Stimulated activated CD4-positive, alpha-beta T cell treated with anti-CD3 and anti-CD28 coated beads, Interleukin-15, amount 100 ng/mL, for 24 hours (primary cell): ENCODE measurements at places on chromosomes 5 and 9.

DNA sequence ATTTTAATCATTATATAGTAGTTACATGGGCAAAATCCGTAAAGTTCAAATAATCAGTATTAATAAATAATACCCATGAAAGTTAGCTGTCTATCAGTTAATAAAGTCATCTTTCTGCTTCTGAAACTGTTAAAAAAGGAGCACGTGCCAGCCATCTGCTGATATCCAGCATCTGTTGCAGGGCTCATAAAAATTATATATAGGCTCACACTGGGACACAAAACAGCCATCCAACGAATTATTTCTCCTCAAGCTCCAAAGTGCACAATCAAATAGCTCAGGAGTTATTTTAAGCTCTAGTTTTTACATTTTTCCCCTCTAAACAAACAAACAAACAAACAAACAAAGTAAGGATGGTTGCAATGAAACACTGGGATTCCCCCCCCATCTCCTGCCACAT lies 48.3 kb downstream of the MRPS27 start:
- DNase-seq: no peak

GRCh38 chr9:2729003-2729402 lies 11.7 kb downstream of the KCNV2 start:
- DNase-seq: no peak

DNA sequence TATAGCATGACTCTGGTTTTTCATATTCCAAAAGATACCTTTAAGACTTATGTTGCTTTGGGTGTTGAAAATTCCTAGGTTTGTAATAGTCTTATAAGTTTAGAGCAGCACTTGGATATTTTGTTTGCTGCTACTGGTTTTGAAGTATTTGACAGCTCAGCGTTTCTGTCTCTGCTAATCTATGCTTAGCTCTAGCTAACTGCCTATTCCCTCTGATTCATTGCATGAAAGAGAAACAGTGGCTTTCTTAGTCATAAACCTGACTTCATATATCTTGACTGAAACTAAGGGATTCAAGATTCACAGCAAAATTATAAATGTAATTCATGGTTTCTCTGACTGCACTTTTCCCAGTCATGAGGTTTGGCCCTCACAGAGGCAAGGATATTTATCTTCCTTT lies 35.6 kb upstream of the ANXA1 start:
- DNase-seq: no peak

DNA sequence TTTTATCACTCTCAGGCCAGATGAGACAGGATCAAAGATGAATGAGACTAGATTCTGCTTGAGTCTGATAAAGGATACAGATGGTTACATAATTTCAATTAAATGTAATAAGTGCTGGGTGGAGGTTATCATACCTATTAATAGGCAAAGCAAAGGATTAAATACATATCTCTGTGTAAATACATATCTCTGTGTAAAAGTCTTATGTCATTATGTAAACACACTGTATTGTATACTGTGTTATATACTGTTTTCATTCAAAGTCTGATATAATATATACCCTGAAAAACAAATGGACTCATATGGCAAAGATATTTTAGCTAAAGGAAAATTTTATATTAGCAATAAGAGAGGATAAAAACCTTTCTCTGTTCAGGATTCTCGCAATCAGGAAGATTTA lies 605.8 kb upstream of the PTGER4 start:
- DNase-seq: no peak

DNA sequence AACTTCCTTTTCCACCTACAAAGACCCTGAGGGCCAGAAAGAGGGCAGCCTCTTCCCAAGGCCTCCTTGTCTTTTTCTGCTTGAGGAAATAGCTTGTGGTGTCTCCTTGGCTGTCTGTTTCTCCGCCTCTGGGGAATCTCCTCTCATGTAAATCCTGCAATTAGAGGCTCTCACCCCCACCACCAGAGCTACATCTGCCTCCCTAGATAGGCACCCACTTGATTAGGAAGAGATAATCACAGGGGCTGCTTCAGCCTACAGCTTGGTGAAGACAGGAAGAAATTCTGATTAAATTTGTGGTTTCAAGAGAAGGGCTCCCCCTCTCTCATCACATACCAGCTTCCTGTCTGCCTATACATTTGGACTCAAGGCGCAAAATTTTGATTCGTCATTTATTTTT lies 75.6 kb downstream of the TLR4 start:
- DNase-seq: no peak

DNA sequence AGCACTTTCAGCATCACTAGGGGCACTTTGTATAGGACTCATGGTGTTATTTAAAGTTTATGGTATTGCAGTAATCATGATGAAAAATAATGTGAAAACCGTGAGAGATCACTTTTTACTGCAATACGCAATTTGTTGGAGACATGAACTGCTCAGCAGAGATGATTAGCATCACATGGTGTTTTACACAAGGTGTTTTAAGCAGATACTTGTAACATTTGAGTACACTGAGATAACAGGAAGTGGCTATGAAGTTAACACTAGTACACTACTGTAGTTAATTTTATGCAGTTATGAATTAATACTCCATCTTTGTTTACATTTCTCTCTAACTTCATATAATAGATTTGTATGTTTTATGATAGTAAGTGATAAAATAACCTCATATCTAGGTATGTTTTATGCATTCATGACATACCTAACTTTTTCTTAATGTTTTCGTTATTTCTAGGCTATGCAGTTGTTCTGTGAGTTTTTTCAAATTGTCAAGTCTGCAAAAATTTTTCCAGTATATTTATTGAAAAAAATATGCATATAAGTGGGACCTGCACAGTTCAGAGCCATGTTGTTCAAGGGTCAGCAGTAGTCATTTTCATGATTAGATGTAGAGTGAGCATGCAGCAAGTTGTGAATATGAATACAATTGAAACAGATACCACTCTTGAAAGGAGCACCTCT lies 13.0 kb downstream of the SUB1 start:
- no peak for DNase-seq

DNA sequence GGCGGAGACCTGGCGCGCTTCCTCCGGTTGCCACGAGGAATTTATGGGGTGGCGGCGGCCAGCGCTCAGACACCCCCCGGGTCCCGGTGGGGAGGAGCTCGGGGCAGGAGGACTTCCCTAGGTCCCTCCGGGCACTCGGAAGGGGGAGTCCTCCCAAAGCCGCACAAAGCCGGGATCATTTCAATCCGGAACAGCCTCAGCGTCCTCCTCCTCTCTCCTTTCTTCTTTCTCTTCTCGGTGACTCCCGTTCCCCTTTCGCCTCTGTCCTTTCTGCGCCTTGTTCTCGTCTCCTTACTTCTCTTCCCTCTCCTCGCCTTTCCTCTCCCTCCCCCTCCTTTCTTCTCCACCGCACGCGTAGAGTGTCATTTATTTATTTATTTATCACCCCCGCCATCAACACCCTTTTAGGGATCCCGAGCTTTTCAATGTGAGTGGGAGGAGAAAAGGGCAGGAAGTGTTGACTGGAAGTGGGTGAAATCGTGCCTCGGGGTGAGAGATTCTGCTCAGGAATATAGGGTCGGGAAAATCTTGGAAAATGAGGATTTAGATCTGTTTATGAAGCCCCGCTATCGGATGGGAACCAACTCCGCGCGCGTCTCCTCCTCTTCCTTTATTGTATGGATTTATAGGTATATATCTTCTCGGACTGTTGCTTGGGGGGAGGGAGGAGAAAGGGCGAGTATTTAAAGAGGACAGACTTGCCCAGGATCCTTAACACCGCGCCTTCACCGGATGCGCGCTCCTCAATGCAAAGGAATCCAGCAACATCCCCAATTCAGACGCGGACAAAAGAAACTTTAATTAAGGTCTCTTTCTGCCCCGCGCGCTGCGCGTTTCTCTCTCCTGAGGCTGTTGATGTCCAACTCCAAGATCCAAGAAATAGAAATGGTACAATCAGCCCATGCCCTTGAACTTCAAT lies 2.0 kb upstream of the ZNF462 start:
- DNase-seq: no peak

DNA sequence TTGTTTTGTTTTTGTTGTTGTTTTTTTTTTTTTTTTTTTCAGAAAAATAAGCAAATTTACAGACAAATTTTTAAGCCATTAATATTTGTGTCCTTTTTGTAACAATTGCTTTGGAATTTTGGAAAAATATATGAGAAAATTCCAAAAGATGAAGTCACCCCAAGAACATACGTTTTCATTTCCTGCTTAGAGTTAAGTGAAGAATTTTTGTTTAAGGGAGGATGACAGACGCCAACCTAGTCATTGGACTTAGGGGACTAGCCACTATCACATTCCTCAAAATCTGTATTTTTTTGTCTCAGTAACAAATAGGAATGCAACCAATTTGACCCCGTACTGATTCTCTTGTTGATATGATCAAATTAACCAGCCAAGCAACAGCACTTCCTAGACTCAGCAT lies 433.9 kb upstream of the SLC30A5 start:
- DNase-seq: no peak

DNA sequence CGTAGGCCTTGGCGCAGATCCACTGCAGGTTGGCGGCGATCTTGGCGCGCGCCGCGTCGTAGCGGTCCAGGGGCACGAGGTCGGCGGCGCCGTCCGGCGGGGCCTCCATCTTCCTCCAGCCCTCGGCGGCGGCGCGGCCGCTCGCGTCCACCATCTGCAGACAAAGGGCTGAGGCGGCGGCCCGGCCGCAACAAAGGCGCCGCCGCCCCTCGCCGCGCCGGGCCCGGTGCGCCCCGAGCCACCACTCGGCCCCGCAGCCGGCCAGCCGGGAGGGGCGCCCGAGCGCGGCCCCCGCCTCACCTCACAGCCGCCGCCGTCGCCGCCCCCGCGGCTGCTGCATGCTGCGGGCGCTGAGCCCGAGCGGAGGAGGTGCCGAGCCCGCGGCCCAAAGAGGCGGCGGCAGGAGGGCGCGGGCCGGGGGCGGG lies 328 bp downstream of the CAMSAP1 start:
- peak; percentile 43 for DNase-seq

GRCh38 chr9:134811673-134812342 lies 68.8 kb upstream of the FCN2 start:
- DNase-seq: no peak
